CD4-positive, alpha-beta T cell (primary cell): ENCODE measurements at places on chromosomes 4 and X. TPM values are rescaled to one million over a fixed set of nuclear protein-coding genes. Genes with fewer than 3 reads are reported as not detected.

PRDM5 gene
- total RNA-seq = 0.22 TPM

NXF2 gene
- not detected for total RNA-seq

STARD8 gene
- total RNA-seq = 0.22 TPM

FREM3 gene
- total RNA-seq = not detected

DNA sequence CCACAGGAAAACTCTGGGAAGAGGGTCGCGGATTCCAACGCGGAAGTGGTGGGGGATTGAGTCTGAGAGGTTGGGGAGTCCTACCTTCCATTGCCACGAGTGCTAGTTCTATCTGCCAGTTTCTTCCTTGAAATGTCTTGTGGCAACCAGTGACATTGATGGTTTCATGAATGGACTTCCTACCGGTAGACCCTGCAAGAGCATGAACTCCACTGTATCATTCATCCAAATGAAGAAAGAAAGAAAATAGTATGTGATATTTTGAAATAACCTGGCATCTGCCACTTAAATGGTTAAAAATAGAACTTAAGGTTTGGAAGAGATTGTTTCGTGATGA, 1.1 kb upstream of the SLC10A7 start:
- peak overlapping the region; percentile 59 for H3K27ac ChIP-seq
- DNase-seq = no peak
- H3K27me3 ChIP-seq = no peaks in the 10 kb centered on the region

- no peak overlapping the region for H3K27ac ChIP-seq
- no peak for DNase-seq
- no peak overlapping the region for H3K4me3 ChIP-seq
- no peaks in the 10 kb centered on the region for H3K36me3 ChIP-seq
- peaks cover 5% of the 10 kb centered on the region for H3K27me3 ChIP-seq
- H3K4me1 ChIP-seq = no peaks in the 10 kb centered on the region
Measured at GRCh38 chr4:141121101-141121500, 12.2 kb downstream of the RNF150 start.

DNA sequence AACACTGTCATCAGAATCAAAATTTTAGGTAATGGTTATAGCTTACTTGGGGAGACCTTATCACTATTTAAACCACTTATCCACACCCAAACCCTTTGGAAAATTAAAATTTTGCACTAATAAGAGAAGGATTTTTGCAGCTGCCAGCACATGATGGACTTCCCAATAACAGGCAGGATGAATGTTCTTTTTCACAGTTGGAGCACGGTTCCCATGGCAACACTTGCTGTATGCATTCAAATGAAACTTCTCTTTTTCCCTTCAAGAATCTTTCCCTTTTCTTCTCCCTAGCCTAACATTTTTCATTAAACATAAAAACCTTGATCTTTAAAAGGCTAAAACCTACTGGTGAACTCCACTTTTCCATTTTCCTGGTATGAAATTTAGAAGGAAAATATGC, 768.2 kb downstream of the KCTD8 start:
- no peak overlapping the region for H3K4me3 ChIP-seq
- DNase-seq = no peak
- no peaks in the 10 kb centered on the region for H3K27me3 ChIP-seq
- H3K36me3 ChIP-seq = no peaks in the 10 kb centered on the region
- no peaks in the 10 kb centered on the region for H3K4me1 ChIP-seq
- H3K27ac ChIP-seq = no peak overlapping the region

DNA sequence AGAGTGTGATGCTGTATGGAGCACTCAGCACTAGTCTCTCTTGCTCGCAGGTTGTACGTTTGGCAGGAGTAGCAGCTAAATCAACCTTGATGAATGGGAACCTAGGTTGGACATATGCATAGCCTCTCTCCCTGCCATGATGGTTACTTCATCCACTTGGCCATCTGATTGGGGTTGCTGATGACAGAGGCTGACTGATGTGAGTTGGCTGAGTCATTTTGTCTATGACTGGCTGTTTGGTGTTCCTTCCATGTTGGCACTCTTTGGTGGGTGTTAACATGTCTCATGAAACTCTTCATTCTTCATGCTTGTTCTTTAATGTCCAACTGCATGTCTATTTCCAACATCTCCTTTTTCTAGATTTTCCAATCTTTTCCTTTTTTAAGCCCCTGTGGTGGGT, 31.6 kb upstream of the SPARCL1 start:
- H3K27me3 ChIP-seq = no peaks in the 10 kb centered on the region
- peaks cover 16% of the 10 kb centered on the region for H3K4me1 ChIP-seq
- H3K36me3 ChIP-seq = no peaks in the 10 kb centered on the region
